ENCODE measurements at places on chromosomes 4 and X.

DNA sequence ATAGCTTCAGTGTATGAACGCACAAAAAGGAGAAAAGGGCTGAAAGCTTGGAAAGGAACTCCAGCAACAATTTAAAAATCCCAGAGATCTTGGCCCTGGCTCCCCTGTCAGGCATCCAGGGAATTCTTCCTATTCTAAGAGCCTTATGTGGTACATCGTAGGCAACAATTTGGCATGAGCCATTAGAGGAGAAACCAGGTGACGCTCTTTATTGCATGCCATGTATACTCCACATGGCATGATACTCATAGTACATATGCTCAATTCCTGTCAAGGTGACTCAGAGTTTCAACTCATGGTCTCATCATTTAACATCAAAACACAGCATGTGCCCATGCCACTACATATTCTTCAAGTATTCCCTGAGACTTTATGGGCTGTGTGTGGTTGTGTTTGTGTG is 191.3 kb downstream of the OR13H1 start:
- no peak for DNase-seq

GRCh38 chr4:146243141-146243882 is 29.0 kb downstream of the REELD1 start:
- DNase-seq: no peak

DNA sequence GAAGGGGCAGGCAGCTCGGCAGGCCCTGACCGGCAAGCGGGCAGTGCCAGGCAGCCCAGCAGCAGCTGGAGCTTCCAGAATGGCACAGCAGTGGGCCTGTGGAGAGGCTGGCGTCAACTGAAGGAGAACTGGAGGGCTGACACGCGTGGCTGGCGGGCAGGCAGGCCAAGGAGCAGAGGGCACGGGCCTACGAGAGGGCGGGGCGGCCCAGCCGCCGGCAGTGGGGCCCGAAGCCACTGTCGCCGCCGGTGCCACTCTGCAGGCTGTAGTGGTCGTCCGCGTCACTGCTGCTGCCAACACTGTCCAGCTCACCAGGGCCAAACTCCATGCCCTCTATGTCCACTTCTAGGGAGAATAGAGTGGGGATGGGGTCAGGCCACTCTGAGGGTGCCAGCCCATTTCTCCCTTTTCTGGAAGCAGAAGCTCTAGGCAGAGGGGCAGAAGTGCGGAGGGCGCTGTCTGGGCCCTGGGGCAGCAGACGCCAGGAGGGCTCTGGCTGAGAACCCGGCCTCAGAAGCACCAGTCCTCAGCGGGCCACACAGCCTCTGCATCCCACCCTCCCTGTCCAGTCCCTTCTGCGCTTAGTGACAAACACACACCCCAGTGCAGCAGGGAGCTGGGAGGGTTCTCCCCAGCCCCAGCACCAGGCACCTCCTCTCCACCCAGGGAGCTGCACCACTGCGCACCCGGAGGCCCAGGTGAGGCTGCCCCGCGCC is 8.6 kb upstream of the HAUS3 start:
- no peak for DNase-seq

- no peak for DNase-seq
These were observed 95.6 kb downstream of the MID1IP1 start for GRCh38 chrX:38896724-38897298.

GRCh38 chr4:147110473-147111367 is 165.1 kb upstream of the TTC29 start:
- no peak for DNase-seq

DNA sequence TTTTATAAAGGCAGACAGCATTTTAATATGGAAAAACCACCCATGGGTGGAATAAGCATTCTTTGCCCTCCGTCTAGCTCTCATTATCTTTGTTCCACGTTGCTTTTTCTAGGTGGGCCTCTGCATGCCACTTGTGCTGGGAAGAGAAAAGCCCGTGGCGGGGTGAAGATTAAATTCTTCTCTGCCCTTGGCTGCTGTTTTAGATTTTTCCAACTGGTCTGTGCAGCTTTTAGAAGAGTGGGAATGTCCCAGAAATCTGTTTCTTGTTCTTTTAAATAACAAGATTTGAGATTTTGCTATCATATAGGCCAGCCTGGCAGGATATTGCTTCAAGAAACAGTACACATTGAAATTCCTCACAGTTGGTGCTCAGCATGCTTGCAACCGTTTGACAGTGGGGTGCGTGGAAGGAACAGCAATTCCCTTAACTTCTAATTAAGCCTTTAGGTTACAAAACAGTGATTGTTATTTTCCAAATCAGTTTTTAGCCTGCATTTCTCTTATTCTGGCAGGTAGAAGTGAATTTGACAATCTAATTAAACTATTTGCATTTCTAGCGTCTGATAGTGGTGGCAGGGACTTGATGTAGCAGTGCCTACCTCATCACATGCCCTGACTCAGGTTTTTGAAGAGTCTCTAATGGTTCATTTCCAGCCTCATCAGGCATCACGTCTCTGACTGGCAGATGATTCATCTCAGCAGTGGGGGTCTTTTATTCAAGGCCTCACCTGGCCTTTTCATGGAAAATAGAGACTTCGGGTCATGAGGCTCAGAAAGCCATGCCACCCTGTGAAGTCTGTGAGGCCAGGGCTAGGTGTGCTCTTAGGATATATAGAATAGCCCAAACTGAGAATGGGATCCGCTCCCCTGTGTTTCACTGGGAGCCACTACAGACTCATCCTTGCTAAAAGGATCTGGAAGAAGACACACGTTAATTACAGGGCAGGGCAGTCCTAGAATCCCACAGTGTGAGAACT is 50.8 kb downstream of the PPEF1 start:
- no peak for DNase-seq

DNA sequence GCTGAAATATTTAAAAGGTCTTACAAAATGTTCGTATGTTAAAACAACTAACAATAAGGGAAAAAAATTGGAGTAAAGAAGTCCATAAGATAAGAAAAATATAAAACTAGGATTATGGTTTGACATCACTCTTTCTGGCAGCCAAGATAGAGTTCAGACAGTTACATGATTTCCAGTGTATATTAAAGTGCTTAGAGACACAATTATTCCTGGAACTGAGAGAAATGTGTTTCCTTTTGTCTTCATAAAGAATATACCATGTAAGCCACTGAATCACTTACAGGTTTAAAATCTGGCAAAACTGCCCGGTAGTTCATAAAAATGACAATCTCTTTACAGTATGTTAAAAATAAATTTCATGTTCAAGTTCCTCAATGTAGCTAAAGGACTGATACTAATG is 538.7 kb upstream of the ATOH1 start:
- DNase-seq: no peak

- no peak for DNase-seq
These were observed 418.2 kb downstream of the STIM2 start for GRCh38 chr4:27278615-27279375.

DNA sequence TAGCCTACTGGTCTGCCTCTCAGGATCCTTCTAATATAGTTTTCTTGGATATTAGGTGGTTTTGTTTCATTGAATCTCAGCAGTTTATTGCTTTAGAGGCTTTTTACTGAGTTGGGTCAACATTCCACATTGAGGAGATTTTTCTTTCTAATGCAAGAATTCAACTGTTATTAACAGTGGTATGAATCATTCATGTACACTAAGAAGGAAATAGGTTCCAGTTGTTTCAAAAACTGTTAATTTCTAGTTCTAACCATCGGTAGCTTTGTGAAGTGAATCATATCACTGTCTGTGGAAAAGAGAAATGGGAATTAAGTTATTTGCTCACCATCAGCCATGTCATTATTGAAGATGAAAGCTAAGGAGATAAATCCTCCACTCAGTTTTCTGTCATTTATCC is 331.5 kb downstream of the RPA4 start:
- DNase-seq: no peak

- DNase-seq: no peak
These were observed 538.2 kb downstream of the INPP4B start for GRCh38 chr4:142307857-142308256.

DNA sequence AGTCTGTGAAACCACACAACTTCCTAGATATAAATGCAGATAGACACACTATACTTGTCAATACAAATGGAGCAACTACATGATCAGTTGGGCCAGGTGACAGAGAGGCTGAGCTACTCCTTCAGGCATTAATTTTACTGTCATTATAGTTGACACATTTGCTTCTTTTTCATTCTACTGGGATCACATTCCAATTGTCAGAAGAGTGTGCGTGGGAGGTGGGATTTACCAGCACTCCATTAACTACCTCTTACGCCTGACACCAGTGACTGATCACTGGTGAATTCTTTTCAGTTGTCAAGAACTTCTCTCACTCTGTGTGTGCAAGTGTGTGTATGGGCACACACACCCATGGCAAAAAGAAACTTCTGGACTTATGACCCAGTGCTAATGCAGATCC is 94.2 kb upstream of the DIAPH2 start:
- no peak for DNase-seq

DNA sequence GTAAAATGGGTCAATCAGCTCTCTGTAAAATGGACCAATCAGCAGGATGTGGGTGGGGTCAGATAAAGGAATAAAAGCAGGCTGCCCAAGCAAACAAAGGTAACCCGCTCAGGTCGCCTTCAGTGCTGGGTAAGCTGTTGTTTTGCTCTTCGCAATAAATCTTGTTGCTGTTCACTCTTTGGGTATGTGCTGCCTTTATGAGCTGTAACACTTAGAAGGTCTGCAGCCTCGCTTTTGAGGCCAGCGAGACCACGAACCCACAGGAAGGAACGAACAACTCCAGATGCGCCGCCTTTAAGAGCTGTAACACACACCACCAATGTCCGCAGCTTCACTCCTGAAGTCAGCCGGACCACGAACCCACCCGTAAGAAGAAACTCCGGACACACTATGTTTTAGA is 11.5 kb upstream of the CAMK2D start:
- DNase-seq: no peak

GRCh38 chrX:24443918-24444317 is 21.2 kb upstream of the PDK3 start:
- DNase-seq: no peak

DNA sequence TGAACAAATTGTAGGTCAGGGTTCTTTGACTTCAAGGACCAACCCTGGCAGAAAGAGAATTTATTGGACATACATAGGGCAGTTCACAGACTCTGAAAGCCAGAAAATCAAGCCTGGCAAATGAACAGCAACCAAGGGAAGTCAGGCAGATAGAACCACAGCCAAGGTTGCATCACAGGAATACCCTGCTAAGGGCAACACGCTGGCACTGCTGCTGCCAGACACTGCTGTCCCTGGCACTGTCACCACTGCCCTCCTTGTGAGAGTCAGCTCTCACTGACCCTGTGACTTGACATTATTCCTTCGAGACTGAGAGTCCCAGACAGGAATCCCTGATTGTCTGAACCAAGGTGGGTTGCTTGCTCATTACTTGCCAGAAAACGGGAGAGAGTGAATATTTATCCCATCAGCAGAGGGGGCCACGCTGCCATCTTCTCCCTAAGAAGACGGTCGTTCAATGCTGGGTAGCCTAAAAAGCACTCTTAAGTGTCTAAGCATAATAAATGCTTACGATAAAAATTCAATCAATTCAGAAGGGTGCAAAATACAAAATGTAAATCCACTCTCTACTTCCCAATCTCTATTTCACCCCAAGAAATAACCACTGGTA is 23.2 kb upstream of the PTTG2 start:
- no peak for DNase-seq

DNA sequence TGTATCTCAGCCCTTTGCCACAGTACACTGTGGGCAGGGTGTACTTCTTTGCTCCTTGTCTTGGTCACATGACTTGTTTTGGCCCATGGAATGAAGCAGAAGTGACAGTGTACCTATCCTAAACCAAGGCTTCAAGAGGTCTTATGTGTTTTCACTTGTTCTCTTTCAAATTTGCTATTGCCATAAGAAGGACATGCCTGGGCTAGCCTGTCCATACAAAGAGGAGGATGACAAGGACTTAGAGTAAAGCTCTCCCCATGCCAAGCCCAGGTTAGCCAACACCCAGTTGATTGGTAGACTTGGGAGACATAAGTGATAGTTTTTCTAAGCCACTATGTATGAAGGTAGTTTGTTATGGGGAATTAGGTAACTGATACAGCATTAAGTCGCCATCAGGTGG is 141.1 kb upstream of the MID1 start:
- DNase-seq: no peak

GRCh38 chr4:138338840-138339239 is 96.7 kb upstream of the SLC7A11 start:
- no peak for DNase-seq

GRCh38 chrX:903116-903515 is 272.5 kb downstream of the SHOX start:
- no peak for DNase-seq

DNA sequence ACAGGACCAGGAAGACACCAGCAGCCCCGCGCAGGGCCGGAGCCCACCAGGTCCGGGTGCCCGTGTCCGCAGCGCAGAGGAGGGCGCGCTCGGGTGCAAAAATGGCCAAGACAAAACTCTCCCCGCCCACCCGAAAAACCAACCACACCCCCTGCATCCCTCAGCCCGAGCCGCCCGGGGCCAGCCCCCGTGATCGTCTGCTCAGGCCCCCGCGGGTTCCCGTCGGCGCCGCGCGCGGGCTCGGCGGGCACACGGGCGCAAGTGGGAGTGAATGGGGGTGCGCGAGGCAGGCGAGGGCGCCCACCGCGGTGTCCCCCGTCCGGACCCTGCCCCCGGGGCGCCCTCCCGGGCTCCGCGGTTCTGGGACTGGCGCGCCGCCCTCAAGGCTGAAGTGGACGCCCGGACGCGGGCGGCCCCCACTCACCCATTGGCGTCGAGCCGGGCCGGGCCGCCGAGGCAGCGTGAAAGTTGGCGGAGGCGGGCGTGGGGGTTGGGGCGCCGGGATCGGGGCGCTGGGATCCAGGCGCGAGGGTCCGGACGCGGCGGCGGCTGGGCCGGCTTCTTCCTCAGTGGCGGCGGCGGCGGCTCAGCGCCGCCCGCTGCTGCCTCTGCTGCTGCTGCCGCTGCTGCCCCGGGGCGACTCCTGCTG is 393 bp downstream of the SH3KBP1 start:
- no peak for DNase-seq

DNA sequence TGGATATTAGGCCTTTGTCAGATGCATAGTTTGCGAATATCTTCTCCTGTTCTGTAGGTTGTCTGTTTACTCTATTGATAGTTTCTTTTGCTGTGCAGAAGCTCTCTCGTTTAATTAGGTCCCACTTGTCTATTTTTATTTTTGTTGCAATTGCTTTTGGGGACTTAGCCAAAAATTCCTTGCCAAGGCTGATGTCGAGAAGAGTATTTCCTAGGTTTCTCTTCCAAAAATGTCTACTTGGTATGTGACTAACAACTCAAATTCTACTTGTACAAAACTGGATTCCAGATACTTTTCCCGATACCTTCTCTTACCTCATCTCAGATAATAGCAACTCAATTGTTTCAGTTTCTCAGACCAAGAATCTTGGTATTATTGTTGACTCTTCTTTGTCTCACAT is 142.4 kb upstream of the GLRA2 start:
- no peak for DNase-seq

All from activated T-helper 1 cell treated with anti-CD3 and anti-CD28 coated beads, Interleukin-2, amount 50 U/mL, for 16 hours (primary cell).